ENCODE measurements at places on chromosomes 5 and 9.

DNA sequence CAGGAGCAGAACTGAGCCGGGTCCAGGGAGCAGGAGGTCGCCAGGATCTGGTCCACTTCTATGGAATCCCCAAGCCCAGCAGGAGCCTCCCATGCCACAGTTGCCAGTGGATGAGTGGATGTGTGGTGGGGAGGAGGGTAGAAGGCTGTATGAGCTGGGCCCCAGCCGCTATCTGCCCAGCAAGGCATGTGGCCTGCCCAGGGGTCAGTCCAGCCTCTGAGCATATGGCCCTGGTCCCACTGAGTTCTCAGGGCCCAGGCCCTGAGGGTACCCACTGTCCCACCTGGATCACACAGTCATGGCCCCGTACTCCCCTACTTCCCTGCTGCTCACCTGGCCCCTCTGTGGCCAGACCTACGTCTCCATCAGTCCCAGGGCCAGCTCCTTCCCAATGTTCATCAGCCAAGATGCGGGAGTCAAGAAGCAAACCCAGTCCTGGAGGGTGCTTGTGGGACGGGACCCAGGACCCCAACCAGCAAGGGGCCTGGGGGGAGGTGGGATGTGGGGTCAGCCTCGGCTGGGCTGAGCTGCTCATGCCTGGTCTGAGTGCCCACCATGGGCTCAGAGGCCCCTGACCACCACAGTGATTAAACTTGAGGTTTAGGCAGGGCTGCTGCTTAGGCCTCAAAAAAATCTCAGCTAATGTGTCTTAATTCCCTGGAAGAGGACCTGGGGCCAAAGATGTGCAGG, 152.7 kb downstream of the COL23A1 start:
- no peak for DNase-seq

GRCh38 chr9:4939118-4939561, 45.9 kb upstream of the JAK2 start:
- no peak for DNase-seq

- DNase-seq = no peak
These were observed 14.2 kb downstream of the SGTB start for GRCh38 chr5:65707663-65708062.

GRCh38 chr9:93299418-93300174, 115.7 kb downstream of the WNK2 start:
- DNase-seq = peak; percentile 39

- no peak for DNase-seq
These were observed 218.6 kb upstream of the POU5F2 start for GRCh38 chr5:93960042-93960441.

DNA sequence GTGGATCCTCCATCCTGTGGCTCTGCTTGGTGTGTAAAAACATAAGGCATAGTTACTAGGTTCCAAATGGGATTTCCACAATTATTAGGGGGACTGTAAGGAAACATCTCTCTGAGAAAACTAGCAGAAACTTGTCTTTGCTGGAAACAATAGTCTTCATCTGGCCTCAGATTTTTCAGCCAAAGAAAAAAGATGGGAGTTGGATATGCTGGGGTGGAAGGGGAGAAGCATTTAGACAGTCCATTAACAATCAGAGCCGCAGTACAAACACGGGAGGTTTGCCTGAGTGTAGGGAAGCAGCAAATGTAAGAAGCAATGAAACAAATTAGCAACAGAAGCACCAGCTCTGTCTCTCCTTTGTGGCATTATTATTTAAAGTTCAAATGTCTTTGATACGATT, 402.7 kb upstream of the ZNF608 start:
- DNase-seq = no peak

GRCh38 chr9:107833295-107833694, 343.7 kb upstream of the KLF4 start:
- DNase-seq = no peak

DNA sequence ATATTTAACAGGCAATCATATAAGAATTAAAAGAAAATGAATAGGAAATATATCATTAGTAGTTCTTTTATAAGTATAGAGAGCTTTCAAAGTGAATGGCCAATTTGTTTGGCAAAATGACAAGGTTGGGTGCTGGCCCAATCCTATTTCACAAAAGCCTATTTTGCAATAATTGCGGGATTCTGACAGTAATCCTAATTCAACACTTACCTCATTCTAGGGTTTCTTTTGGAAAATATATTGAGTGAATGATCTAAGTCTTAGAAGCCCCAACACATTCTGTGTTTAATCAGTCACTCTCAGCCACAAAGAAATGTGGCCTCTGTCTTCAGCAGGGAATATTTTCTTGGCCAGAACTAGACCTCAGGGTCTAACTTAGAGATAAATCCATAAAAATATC, 835.9 kb upstream of the ZNF608 start:
- DNase-seq = no peak

DNA sequence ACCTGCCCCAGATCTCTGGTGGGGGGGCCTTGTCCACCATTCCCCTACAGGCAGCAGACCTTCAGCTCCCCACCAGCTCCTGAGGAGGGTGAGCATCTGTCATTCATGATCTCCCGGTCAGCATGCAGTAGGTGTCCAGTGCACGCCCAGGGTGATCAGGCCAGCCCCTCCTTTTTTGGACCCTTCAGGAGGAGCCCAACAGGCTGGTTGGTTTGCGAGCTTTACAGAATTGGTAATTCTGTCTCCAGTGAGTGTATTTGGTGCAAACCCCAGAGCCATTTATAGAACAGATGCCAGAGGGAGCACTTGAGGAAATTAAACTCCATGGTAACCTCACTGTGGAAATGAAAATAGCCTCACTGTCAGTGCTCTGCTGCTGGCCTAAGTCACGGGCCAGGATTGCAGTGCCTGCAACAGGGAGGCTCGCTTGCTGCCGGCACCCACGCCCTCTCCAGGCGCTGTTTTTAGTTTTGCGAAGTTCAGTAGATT, 23.4 kb downstream of the WNK2 start:
- no peak for DNase-seq

- peak; percentile 92 for DNase-seq
These were observed 3.7 kb downstream of the TLN1 start for GRCh38 chr9:35728041-35728971.
